A673 (cell line): ENCODE measurements at places on chromosomes 11 and 22. TPM values are rescaled to one million over a fixed set of nuclear protein-coding genes. Genes with fewer than 3 reads are reported as not detected.

GRCh38 chr11:60756307-60757032 is at the start of gene MS4A15:
Gene MS4A15 (plus strand): TSS chr11:60756867. CDS start chr11:60763734, 6,867 bp downstream.
- no peaks in the 10 kb centered on the region for H3K4me1 ChIP-seq
- peak; percentile 64 for DNase-seq
- H3K36me3 ChIP-seq: no peaks in the 10 kb centered on the region
- H3K27ac ChIP-seq: no peak within 1 kb of the TSS

- no peak for DNase-seq
- H3K27ac ChIP-seq: no peak overlapping the region
- no peaks in the 10 kb centered on the region for H3K27me3 ChIP-seq
- H3K4me1 ChIP-seq: no peaks in the 10 kb centered on the region
Observed at GRCh38 chr11:70625582-70626518, 227.5 kb downstream of the CTTN start.

DNA sequence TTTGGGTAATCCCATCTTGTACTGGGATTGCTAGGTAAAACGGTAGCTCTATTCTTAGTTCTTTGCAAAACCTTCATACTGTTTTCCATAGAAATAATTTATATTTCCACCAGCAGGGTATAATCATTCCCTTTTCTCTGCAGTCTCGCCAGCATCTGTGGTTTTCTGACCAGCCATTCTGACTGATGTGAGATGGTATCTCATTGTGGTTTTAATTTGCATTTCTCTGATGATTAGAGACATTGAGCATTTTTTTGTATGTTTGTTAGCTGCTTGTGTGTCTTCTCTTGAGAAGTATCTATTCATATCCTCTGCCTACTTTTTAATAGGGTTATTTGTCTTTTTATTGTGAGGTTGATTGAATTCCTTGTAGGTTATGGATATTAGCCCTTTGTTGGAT is 220.9 kb downstream of the PGR start:
- no peak overlapping the region for H3K4me3 ChIP-seq
- H3K4me1 ChIP-seq: no peaks in the 10 kb centered on the region
- no peaks in the 10 kb centered on the region for H3K36me3 ChIP-seq
- H3K27ac ChIP-seq: no peak overlapping the region
- DNase-seq: no peak

- no peak overlapping the region for H3K27ac ChIP-seq
- H3K27me3 ChIP-seq: no peaks in the 10 kb centered on the region
- DNase-seq: peak; percentile 61
- H3K4me1 ChIP-seq: peaks cover 12% of the 10 kb centered on the region
- H3K4me3 ChIP-seq: no peak overlapping the region
Observed at GRCh38 chr11:65078151-65078550, 5.7 kb downstream of the CDCA5 start.

DNA sequence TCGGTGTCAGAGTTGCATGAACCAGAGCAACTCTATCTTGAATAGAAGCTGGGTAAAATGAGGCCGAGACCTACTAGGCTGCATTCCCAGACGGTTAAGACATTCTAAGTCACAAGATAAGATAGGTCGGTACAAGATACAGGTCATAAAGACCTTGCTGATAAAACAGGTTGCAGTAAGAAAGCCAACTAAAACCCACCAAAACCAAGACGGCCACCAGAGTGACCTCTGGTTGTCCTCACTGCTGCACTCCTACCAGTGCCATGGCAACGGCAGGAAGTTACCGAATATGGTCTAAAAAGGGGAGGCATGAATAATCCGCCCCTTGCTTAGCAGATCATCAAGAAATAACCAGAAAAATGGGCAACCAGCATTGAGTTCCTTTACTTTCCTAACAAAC is 2.4 kb upstream of the KAT5 start:
- peaks cover 10% of the 10 kb centered on the region for H3K4me1 ChIP-seq
- no peak overlapping the region for H3K27ac ChIP-seq
- no peak overlapping the region for H3K4me3 ChIP-seq
- DNase-seq: no peak

- peak; percentile 23 for DNase-seq
- H3K4me3 ChIP-seq: peak within 1 kb of the TSS; percentile 49
- H3K27ac ChIP-seq: no peak within 1 kb of the TSS
- peaks cover 5% of the 10 kb centered on the region for H3K4me1 ChIP-seq
- H3K36me3 ChIP-seq: no peaks in the 10 kb centered on the region
Observed at GRCh38 chr22:30694640-30695350, at the start of gene OSBP2. Gene OSBP2 (plus strand): TSS chr22:30694874. CDS start chr22:30694910, 36 bp downstream.

GRCh38 chr11:64891215-64891848 is 12.9 kb upstream of the EHD1 start:
- no peak overlapping the region for H3K27ac ChIP-seq
- no peaks in the 10 kb centered on the region for H3K36me3 ChIP-seq
- H3K4me1 ChIP-seq: no peaks in the 10 kb centered on the region

DNA sequence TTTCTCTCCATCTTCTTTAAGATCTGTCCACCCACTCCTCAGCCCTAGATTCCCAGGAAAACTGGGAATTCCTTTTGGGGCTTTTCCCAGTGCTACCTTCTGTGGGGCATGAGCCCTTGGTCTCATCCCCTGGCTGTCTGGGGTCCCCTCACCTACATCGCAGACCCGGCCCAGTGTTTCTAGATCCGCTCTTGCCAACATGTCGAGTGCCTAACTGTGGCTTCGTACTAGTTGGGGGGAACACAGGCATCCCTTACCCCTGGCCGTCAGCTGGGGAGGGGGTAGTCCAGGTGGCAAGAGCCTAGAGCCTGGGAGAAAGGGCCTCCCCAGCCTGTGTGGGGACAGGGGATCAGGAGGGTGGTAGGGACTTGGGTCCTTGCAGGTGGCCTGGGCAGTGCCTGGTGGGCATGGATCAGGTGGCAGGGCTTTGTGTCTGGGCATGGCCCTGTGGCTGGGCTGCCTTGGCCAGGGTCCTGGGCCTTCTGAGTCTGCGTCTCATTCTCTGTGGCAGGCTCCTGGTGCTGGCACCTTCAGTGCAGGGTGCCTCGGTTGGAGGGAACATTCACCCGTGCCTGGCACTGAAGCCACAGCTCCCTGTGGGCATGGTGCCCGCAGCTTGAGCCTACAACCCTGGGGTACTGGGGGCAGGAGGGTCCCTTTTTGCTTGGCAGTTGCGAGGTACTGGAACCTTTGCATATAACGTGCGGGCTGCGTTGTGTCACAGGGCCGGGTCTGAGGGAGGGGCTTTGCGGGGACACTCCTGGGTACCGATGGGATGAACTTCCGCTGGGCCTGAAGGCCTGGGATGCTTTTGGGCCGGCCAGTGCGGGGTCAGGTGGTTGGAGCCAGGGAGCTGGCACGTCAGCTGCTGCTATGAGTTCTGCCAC is 4.1 kb downstream of the KCNQ1 start:
- no peaks in the 10 kb centered on the region for H3K36me3 ChIP-seq
- H3K27me3 ChIP-seq: peaks cover 35% of the 10 kb centered on the region
- no peak overlapping the region for H3K27ac ChIP-seq
- no peaks in the 10 kb centered on the region for H3K4me1 ChIP-seq

DNA sequence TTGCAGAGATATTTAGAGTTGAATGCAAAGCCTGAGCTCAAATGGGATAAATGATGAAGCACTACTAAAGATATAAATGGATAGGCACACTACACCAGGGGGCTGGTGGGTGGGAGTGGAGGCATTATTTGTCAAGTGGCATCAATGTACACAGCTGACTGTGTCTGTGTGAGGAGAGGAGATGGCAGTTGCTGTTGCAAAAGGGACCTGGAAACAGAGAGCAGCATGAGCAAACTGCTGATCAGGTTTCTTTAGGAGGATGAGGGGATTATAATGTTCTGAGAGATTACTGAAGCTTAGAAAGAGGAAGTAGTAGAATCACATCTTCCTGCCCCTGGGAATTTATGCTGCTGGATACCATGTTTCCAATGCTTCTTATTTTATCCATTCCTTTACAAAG is 39.4 kb upstream of the LIN7C start:
- no peak overlapping the region for H3K4me3 ChIP-seq
- H3K27ac ChIP-seq: no peak overlapping the region

DNA sequence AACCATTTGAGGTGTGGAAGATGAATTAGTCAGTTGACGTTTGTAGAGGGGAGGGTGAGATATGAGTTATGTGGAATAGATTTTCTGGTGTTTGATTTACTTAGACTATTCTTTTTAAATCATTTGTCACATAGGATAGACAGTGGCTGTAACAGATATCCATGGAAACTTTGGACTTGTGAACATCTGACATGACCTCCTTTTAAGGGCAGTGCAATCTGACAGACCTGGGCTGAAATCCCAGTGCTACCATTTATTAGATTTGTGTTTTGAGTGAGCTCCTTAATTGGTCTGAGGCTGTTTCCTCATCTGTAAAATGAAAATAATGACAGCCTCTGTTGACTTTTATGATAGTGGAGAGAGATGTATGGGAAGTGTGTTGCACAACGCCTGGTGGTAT is 159.9 kb downstream of the TEAD1 start:
- H3K36me3 ChIP-seq: no peaks in the 10 kb centered on the region
- H3K4me3 ChIP-seq: no peak overlapping the region
- no peaks in the 10 kb centered on the region for H3K27me3 ChIP-seq
- no peak for DNase-seq
- no peak overlapping the region for H3K27ac ChIP-seq

Gene RBFOX2
- total RNA-seq: 142 and 154 TPM in 2 replicates

Gene C11orf97
- total RNA-seq: not detected in 2 replicates

Gene LIF
- total RNA-seq: 0.24 and 0.59 TPM in 2 replicates

Gene C22orf42
- not detected in 2 replicates for total RNA-seq

Gene OR10A2
- total RNA-seq: not detected in 2 replicates

Gene TMEM25
- 13.2 and 13.4 TPM in 2 replicates for total RNA-seq
